Activated naive CD4-positive, alpha-beta T cell treated with anti-CD3 and anti-CD28 coated beads, Interleukin-2, amount 10 ng/mL, durations not matched to agents 5 hours and 36 hours (primary cell): ENCODE measurements at places on chromosomes 2 and 18. TPM values are rescaled to one million over a fixed set of nuclear protein-coding genes. Genes with fewer than 3 reads are reported as not detected.

Gene LONRF2
- 0.03 TPM for total RNA-seq

Gene LINC00305
- not detected for total RNA-seq

Gene SOWAHC
- total RNA-seq, result 0.24 TPM

Gene CNGA3
- not detected for total RNA-seq

Gene RAPH1
- total RNA-seq, result 1.4 TPM

Gene NT5DC4
- not detected for total RNA-seq

Gene C2orf15
- total RNA-seq, result 0.79 TPM

Gene ANKRD30B
- total RNA-seq, result not detected

Gene KIF1A
- total RNA-seq, result 0.60 TPM

Gene C2orf74
- 11.1 TPM for total RNA-seq

Gene RGPD4
- not detected for total RNA-seq

Gene ALLC
- not detected for total RNA-seq

Gene SMYD1
- not detected for total RNA-seq

Gene FHOD3
- not detected for total RNA-seq

Gene ACTG2
- total RNA-seq, result not detected

Gene DSG1
- total RNA-seq, result not detected

Gene SLC14A1
- 2.5 TPM for total RNA-seq

Gene TGIF1
- 14.5 TPM for total RNA-seq

Gene SOCS6
- total RNA-seq, result 2.0 TPM

Gene NTSR2
- not detected for total RNA-seq

Gene PKDCC
- not detected for total RNA-seq
